Activated CD4-positive, alpha-beta T cell treated with anti-CD3 and anti-CD28 coated beads for 24 hours (primary cell): ENCODE measurements at places on chromosomes 12 and 14.

GRCh38 chr12:4939418-4940023 lies 29.8 kb downstream of the KCNA1 start:
- no peak for DNase-seq

GRCh38 chr14:97312910-97313309 lies 515.7 kb downstream of the VRK1 start:
- no peak for DNase-seq

DNA sequence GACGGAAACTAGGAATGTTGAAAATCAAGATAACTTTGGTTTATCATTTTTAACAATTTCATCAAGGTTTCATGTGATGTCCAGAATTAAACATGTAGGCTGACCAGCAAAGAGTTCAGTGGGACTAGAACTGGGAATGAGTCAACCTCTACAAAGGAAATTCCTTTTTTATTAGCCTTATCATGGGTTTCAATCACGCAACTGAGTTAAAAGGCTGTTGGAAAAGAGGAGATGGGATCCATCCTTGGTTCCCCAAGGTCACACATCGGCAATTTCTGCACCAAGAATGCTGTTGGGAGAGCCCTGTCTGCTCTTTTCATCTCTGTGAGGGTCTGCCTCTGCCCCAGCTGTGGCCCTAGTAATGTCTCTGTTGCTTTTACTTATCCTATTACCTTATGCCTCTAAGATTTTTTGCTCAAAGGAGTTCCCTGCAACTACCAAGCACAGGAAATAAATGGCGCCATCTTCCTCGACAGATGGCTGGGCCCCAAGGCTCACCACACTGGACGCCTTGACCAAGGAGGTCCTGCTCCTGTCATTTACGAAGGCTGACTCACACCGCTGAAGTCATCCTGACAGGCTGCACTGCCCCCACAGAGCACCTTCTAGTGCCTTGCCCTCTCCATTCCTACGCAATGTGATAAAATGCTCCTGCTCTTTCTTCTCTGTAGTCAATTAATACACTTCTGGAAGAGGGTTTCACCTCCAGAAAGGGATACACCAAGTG lies 367.4 kb downstream of the GXYLT1 start:
- DNase-seq = no peak

GRCh38 chr12:124403273-124403672 lies 108.4 kb downstream of the RFLNA start:
- DNase-seq = no peak

DNA sequence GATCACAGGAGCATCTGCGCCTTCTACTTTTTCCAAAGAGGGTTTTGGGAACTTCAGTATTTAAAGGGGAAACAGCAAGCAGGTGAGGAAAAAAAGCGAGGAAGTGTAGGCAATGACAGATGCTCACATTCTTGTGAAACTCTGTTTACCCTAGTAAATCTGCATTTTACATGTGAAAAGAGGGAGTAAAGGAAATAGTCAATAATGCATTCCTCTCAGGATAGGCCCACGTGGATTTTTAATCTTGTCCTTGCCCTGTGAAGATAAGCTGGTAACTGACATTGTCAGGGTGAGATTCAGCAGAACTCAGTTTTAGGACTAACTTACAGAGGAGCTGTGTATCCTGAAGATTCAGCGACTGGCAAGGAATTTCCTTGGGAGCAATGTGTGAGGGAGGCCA lies 1119.2 kb upstream of the TMEM132C start:
- DNase-seq = no peak

DNA sequence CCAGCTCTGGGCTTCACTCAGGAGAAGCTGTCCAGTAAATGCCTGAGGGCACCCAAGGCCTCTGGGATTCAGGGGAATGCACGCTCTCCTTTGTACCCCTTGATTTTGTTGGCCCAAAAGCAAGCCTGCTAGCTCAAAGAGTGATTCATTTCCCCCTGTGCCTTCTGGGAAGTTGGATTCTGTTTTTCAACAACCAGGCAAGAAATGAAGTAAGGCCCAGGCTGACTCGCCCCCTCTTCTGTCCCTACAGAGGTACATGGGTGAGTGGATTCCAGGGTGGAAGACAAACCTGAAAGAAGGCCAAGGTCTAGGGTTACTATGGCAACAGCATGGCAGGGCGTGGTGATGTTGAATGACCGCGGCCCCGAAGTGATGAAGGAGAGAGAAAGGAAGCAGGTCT lies 9.3 kb upstream of the SERPINA5 start:
- DNase-seq = no peak

DNA sequence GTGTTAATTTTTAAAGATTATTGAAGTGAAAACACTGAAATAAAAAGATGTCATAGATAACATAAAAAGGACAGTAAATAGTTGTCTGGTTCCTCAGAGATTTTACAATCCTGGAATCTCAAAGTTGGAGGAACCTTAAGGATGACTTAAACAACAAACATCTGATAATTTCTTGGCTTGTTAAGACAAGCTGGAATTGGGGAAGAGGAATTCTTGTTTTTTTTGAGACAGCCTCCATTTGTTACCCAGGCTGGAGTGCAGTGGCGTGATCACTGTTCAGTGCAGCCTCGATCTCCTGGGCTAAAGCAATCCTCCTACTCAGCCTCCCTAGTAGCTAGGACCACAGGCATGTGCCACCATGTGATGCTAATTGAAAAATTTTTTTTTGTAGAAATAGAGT lies 2.3 kb downstream of the ZNF410 start:
- DNase-seq = no peak

DNA sequence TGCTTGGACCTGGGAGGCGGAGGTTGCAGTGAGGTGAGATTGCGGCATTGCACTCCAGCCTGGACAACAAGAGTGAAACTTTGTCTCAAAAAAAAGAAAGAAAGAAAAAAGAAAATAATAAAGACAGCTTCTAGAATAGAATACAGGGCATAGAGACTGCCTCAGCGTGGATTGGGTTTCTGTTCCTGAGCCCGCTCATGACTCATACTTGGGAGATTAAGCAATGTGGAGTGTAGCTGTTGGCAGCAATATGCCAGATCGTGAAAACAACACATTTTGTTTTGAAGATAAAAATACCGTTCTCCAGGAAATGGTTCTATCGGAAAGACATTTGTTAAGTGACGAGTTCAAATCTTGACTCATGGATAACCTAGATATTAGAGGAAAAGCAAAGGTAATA lies 67.2 kb downstream of the GLT1D1 start:
- DNase-seq = no peak

GRCh38 chr12:49345825-49346658 lies 646 bp upstream of the DNAJC22 start:
- DNase-seq = no peak
